Skeletal muscle tissue (tissue), 5 donors: ENCODE measurements at places on chromosomes 5 and 9. TPM values are rescaled to one million over a fixed set of nuclear protein-coding genes. Genes with fewer than 3 reads are reported as not detected.

The GABRA6 gene
- not detected for total RNA-seq

The ENTPD2 gene
- 5.2 TPM for total RNA-seq

The FOXD1 gene
- 0.52 TPM for total RNA-seq

The CTXN3 gene
- total RNA-seq = 1.0 TPM
